Stimulated activated CD4-positive, alpha-beta T cell treated with anti-CD3 and anti-CD28 coated beads, Interleukin-12 subunit alpha, Interleukin-12 subunit beta, amount 100 ng/mL, for 4 hours (primary cell): ENCODE measurements at places on chromosomes 11 and 22.
A peak's percentile ranks its signal among the peaks of the same experiment; 100 is the strongest.

- no peak for DNase-seq
Measured at GRCh38 chr11:32030875-32031503, 59.9 kb upstream of the RCN1 start.

GRCh38 chr11:134276396-134277182 lies 410 bp downstream of the GLB1L3 start:
- peak; percentile 22 for DNase-seq

GRCh38 chr11:110490886-110491285 lies 61.1 kb downstream of the FDX1 start:
- no peak for DNase-seq

DNA sequence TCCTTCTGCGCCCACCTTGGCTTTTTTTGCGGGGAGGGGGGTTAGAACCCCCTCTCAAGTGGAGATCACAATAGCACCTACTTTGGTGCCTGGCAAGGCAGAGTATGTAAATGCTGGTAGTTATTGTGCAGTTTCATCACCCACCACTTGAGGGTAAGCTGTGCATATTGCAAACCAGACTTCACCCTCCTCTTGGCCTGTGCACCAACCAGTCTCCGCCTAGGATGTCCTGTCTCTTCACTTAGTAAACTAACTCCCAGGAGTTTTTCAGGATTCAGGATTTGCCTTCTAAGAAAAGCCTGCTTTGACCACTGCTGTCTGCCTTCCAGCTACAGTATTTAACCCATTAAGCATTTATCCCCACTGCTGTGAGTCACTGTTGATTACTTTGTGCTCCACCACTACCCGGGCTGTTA lies 2.0 kb upstream of the UBXN1 start:
- DNase-seq: no peak

GRCh38 chr22:23380230-23380573 lies 199.9 kb downstream of the IGLL1 start:
- no peak for DNase-seq

- DNase-seq: no peak
Measured at GRCh38 chr22:26225207-26225606, 55.9 kb downstream of the SEZ6L start.

- no peak for DNase-seq
Measured at GRCh38 chr22:40757071-40757470, 62.1 kb downstream of the SLC25A17 start.

GRCh38 chr11:102402548-102402947 lies 50.0 kb downstream of the TMEM123 start:
- DNase-seq: no peak

GRCh38 chr11:68142441-68143309 lies 21.5 kb upstream of the CHKA start:
- no peak for DNase-seq

GRCh38 chr22:25360891-25361645 lies 141.6 kb downstream of the CRYBB2 start:
- no peak for DNase-seq

DNA sequence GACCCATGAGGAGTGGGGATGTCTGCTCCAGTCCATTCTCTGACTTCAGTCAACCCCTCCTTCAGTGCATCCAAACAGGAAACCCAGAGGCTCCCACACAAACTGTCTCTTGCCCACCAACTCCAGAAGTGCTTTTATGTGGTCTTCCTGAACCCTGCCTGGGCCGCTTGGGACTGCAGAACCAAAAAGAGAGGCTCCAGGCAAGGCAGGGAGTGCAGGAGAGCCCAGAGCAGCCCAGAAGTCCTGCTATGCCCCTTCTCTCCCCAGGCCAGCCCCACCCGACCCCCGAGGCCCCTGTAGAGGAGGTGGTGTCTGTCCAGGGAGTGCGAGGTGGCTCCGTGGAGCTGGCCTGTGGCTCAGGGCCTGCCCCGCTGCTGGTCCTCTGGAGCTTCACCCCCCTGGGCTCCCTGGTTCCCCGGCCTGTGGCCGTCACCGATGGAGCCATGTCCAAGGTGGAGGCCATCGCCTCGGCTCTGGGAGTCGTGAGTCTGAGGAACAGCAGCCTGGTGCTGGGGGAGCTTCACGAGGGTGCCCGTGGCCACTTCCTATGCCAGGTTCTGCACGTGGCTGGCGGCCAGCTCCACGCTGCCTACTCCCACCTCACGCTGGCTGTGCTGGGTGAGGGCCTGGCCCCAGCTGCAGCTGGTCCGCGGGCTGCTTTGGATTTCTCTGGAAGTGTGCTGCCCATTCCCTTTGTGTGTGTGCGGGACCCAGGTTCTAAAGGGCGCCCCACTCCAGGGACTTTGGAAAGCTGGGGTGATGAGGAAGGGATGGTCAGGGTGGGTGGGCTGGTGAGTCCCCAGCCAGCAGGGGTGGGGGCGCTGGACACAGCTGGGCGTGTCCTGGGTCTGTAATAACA lies 1.8 kb downstream of the VSIG10L2 start:
- no peak for DNase-seq

DNA sequence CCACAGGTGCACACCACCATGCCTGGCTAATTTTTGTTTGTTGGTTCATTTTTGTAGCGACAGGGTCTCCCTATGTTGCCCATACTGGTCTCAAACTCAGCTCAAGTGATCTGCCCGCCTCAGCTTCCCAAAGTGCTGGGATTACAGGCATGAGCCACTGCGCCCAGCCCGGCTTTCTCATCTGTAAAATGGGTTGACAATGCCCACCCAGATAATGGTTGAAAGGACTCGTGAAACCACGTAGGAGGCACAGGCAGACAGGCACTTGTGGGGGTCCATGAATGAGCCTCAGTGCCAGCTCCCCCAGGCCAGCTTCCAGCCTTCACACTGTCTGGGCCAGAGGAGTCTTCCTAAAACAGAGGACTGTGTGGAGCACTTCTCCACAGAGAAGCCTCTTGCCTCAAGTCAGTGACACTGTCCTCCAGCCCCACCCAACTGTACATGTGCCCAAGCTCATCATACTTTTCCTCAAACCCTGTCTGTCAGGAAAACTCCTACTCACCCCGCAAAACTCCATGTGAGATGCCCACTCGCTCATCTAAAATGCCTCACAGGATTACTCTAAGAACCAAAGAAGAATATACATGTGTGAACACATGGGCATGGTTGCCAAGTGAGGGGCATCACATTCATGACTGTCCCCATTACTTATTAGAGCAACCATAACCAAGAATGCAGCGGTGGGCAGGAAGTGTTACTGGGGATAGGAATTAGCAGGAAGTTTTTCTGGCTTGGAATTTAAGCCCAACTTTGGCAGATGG lies 32.1 kb upstream of the WNT7B start:
- no peak for DNase-seq

DNA sequence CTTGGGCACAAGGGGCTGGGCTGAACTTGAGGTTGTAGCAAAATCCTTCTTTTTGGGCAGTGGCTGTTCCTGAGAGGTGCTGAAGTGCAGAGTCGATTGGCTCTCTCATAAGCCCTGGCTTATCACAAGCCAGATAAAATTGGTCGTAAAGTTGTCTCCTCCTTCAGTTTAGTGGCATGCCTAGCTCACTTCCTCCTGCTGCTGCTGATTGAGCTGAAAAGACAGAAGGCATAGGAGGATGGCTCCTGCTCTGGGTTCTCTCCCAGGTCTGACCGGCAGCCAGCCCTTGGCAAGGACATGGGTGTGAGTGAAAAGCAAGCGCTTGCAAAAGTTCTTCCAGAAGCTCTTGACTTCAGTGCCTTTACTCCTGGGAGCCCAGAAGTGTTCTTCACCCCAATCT lies 83.9 kb downstream of the LDLRAD3 start:
- no peak for DNase-seq

GRCh38 chr11:73157101-73158010 lies 15.2 kb upstream of the FCHSD2 start:
- DNase-seq: no peak

DNA sequence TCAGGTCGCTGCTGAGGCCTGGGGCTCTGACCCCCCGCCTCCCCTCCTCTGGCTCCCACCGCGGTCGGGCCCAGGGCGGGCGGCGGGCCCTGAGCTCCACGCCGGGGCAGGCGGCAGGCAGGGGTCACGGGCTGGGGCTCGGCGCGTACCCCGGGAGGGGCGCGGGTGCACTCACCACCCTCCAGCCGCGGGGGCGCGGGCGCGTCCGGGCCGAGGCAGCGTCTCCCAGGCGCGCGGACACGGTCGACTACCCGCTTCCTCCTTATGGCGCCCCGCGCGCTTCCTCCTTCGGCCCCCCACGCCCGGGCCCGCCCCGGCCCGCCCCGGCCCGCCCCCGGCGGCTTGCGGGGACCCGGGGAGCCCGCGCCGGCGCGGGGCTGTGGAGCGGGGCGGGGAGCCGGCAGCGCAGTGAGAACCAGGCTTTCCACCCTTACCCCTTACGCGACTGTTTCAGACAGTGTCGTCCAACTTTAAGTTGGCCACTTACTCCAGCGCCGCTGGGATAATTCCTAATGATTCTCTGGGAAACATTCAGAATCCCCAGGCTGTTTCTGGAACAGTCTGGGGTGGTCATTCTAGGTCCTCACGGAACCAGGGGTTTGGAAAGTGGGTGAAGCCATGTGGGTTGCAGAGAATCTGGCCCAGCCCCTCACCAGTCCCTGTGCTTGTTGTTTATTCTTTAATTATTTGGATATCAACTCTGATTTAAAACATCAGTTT lies at the start of gene BID:
Gene BID, minus strand, starts transcription at position 264 of the 720 bp plus-strand sequence. CDS start 24,353 bp downstream, outside the sequence.
- DNase-seq: peak; percentile 45

DNA sequence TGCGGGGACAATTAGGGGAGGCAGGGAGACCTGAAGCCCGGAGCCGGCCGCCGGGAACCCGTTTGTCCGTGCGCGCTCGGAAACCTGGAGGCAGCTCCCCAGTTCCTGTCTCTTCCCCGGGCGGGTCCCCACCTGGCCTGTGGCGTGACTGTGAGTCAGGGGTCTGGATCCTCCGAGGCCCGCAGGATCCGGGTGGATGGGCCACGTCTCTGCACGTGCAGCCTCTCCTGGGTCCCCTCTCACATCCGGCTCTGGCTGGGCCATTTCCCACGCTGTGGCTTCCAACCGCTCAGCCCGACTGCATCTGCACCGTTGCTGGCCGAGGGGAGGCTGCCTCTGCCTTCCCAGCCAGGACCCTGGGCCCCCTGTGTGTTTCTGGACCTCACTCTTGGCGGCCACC lies 14.8 kb upstream of the H19 start:
- DNase-seq: no peak

DNA sequence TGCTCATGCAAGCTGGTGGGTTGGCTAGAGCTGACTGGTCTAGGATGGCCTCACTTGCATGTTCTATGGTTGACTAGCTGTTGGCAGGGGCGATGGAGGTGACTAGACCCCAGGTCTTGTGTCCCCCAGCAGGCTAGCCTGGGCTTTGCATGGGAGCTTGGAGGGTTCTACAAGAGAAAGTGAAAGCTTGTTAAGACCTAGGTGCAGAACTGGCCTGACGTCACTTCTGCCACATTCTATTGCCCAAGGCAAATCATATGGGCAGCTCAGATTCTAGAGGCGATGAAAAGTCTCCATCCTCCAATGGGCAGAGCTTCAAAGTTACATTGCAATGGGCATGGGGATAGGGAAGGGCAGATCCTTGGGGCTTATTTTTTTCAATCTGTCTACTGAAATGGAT lies 170.9 kb downstream of the MIAT start:
- DNase-seq: no peak

DNA sequence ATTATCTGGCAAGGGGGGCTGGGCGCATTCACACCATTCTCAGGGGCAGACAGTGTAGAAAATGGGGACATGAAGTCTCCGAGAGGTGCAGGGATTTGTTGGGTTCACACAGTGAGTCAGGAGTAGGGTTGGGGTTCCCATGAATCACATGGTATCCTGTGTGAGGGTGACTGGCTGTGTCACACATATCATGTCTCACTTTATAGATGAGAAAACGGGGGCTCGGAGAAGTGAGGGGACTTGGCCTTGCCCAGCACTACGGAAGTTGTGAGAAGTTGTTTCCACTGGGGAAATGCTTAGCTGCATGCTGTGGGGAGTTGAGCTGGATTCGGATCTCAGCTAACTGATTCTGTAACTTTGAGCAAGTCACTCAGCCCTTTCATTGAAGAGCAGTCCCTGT lies 4.2 kb downstream of the GAL3ST3 start:
- no peak for DNase-seq

GRCh38 chr11:64266339-64266738 lies 15.0 kb downstream of the PLCB3 start:
- no peak for DNase-seq

DNA sequence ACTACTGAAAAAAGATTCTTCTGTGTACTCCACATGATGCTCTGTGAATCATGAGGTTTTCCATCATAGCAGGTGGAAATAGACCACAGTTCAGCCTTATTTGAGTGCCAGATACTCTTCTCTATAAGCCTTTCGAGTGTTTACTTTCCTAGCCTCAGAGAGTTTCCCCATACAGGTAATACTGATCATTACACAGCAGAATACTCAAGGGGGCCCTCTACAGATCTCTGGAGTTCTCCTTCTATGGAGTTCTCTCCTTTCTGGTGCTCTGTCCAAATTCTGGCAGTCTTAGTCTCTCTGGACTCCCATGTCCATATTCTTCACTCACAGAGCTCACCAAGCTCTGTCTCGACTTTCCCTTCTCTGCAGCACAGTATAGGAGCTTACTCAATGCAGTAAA lies 175.7 kb upstream of the CARD18 start:
- no peak for DNase-seq

- no peak for DNase-seq
Measured at GRCh38 chr22:47406180-47406834, 643.9 kb downstream of the TBC1D22A start.

DNA sequence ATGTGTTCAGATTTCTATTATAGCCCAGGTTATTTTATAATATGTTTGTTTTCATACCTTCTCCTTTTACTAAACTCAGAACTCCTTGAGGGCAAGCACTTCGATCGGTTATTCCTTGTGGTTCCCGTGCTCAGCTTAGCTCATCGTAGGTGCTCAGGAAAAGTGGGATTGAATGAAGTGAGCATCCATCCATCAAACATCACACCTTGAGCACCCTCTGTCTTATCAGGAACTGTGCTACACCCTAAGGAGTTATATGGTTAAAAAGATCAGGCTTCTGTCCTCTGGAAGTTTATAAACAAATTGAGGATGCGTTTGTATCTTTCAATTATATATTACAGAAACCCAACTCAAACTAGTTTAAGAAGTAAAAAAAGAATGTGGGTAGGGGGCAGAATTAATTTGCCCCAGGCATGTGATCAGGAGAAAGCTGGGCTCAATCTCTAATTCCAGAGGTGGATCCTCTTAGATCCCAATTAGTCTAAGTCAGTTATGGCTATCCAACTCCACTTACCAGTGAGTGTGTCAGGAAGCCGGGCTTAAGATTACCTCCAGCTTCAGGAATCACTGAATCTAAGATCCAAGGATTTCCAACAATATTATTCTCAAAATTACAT lies 59.9 kb upstream of the RRAS2 start:
- DNase-seq: no peak

DNA sequence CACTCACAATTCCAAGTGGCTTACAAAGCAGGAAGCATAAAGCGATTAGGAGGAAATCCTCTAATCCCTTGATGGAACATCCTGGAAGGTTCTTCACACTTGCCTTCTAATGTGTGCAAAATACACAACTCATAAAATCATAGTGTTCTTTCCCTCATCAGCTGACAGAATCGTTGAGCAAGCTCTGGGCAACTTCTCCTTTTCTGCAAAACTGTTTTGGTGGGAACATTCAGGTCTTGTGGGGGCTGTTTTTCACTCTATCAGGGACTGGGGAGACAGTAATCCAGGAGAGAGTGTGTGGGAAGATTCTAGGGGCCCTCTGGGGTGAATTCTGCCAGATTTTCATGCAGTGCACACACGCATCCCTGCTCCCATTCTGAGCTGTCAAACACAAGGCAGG lies 53.2 kb downstream of the IRAG1 start:
- no peak for DNase-seq

GRCh38 chr22:49449377-49449776 lies 378.3 kb downstream of the BRD1 start:
- DNase-seq: no peak

GRCh38 chr22:22865311-22866072 lies 22.1 kb upstream of the IGLL5 start:
- no peak for DNase-seq
